ENCODE measurements at places on chromosomes 5 and 9.

- no peak for DNase-seq
Observed at GRCh38 chr9:121498150-121498486, 1.5 kb downstream of the GGTA1 start.

DNA sequence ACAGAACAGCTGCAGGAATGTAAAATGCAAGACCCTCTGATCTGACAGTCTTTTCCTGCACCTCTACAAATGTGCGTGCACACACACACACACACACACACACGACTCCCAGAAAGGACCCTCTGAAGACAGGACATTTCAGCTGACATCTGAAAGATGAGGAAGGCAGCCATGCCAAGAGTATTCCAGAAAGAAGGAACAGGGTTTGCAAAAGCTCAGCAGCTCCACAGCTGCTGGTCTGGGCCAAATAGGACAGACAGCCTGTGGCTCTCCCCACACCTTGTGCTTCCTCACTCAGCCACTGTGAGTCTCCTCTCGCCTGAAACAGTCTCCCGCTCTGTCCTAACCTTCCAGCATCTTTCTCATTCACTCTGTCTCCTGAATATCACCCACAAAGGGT is 189.0 kb downstream of the PALM2AKAP2 start:
- no peak for DNase-seq

- DNase-seq: no peak
Observed at GRCh38 chr5:65831276-65831675, 95.1 kb upstream of the ERBIN start.

DNA sequence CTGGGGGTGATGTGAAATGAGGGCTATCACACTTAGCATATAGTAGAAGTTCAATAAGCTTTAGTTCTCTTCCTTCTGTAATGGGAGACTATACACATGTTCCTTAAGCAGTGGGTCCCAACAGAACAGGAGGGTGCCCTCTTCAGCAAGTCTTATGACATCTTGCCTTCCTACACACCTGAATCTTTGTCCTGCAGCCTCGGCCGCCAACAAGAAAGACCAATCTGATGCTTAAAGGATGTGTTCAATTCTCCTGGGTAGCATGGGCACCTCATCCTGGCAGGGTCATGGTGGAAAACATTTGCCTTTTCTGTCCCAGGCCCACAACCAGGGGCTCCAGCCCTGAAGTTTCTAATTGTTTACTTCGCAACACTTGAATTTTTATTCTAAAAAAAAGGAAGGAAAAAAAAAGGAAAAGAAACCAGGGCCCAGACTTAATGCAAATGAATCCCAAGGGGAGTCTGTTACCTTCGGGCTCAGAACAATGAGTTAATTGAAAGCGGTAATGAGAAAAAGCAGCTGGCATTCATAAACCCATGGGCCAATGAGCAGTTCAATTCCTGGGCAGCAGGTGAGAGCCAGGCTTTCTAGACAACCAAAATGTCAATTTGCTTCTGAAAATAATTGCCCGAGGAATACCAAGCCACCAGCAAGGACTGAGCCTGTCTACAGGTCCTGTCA is 26.2 kb upstream of the SMAD5 start:
- DNase-seq: no peak

- DNase-seq: no peak
Observed at GRCh38 chr5:129653442-129653841, 94.5 kb upstream of the MINAR2 start.

GRCh38 chr9:86756576-86757381 is 190.5 kb downstream of the GAS1 start:
- DNase-seq: no peak

DNA sequence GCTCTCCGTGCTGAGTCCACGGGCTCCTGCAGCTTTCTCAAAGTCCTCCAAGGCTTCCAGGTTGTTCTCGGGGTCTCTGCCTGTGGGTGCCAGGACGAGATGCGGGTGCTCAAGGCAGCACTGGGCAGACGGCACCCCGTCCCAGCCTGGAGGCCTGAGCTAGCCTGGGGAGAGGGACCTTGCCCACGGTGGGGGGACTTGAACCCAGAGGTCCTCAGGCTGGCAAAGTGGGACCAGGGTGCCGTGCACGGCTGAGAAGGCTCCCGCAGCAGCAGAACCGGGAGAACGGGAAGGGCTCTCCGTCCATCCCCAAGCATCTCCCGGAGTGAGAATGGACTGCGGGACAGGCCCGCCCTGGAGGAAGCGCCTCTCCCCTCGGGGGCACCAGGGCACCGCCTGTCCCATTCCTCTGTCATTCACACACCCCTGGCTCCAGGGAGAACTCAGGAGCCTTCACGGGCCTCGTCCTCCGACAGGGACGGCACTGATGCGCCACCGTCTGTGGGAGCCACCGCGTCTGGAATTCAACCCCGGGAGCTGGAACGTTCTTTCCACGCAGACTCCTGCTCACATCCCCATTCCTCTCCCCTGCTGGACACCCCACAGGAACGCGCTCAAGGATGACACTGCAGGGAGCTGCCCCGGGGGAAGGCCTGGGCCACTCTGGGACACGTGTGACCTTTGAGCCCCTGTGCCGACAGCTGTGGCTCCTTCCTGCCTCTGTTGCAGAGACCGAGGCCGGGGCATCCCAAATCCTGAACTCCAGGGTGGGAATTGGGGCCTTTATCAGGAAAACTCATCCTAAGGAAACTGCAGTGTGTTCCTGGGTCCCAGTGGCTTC is 16.3 kb upstream of the OBP2B start:
- DNase-seq: no peak

DNA sequence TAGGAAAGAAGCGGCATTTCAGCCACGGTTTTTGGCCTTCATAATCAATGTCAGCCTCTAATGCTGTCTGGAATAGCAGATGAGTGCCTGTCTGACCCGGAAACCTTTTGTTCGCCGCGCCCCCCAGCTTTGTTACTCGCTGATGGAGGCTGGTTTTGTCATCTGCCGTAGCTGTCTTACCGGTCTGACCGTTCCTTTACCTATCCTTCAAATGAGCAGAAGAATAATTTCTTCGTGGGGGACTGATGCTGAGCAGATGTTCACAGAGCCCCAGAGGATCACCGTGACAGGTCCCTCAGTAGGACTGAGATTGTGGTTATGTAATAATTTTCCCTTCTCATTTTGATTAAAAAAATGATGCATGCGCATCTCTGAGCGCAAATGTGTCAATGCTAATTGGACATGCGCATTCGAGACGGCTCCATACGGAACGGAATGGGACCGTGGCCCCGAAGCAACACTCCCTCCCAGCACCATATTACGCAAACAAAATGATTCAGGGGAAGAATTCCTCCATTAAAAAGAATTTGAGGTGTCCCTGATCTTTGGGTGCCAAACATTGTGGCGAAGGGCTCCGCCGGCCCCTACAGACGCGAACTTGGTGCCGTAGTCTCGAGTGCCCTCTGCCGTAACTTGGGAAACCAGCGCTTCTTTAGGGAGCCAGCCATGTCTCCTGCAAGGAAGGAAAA is 27.6 kb downstream of the TLX3 start:
- no peak for DNase-seq

- no peak for DNase-seq
Observed at GRCh38 chr5:56476487-56476856, 243.3 kb upstream of the ANKRD55 start.

DNA sequence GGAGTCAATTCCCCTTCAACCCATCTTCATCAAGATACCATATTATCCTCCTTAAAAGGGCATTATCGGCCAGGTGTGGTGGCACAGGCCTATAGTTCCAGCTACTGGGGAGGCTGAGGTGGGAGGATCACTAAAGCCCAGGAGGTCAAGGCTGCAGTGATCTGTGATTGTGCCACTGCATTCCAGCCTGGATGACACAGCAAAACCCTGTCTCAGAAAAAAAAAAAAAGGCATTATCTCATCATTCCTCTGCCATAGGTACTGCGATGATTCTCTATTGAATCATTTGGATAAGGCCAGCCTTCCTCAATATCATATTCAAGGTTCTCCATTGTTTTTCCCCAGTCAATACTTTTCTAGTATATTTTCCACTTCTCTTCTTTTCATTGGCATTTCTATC is 39.2 kb upstream of the RAB3C start:
- DNase-seq: no peak

- DNase-seq: no peak
Observed at GRCh38 chr9:88551546-88552137, 16.7 kb downstream of the NXNL2 start.

GRCh38 chr9:4661611-4662010 is 483 bp upstream of the PLPP6 start:
- DNase-seq: no peak

GRCh38 chr5:43312699-43313034 is 545 bp downstream of the HMGCS1 start:
- DNase-seq: no peak

DNA sequence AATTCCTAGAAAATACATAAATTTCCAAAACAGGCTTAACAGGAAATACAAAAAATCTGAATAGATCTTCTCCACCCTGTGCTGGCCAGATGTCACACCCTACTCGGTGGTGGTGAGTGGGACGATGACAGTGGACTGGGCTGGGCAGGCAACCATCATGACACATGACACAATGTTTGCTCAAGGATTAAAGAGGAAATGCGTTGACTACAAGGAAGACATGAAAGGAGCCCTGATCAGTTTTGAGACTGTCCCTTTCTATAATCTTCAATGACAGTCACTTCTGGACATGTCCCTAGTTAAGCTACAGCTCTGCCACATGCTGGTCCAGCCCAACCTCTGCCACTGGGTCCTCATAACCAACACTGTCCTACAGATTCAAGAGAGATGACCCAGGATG is 99.8 kb downstream of the ZDHHC21 start:
- no peak for DNase-seq

GRCh38 chr5:32020271-32020670 is 153.8 kb downstream of the GOLPH3 start:
- DNase-seq: no peak

Data from stimulated activated CD4-positive, alpha-beta T cell treated with anti-CD3 and anti-CD28 coated beads, TNF-alpha, amount 100 ng/mL, for 1 hour (primary cell).